Fibroblast of skin of right quadriceps (primary cell): ENCODE measurements at places on chromosomes 2 and 18.

DNA sequence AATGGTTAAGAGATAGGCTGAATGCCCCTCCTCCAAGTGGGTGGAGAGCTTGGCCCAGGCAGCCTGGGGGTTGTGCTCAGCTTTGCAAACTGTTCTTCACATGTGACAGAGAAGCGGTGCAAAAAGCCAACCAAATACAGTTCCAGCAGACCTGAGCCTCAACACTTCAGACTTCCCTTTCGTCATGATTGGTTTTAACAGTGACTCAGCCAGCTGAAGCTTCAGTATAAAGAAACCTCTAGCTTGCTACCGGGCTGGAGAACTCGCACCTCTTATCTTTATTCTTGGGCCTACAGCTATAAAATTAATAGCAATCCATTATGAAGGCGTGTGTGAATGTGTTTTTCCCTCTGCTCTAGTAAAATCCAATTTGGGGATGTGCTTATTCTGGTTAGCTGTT lies 20.0 kb downstream of the SETBP1 start:
- DNase-seq = no peak

DNA sequence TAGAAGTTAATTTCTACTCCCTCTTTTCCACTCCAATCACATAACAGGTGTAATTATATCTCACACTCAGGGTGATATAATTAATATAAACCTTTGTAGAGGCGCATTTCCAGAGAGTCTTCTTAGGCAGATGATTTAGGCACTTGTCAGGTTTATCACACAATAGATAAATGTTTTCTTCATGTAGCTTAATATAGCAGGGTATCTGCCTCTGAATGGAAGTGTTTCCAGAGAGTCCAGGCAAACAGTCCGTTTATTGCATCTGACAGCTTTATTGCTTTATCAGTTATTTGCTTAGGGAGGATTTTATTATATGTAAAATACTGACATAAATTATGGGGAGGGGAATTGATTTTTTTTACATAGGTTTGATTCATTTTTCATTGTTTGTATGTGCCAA lies 766.3 kb downstream of the SLC4A3 start:
- no peak for DNase-seq

- no peak for DNase-seq
Measured at GRCh38 chr2:197209742-197210408, 100.7 kb downstream of the ANKRD44 start.

DNA sequence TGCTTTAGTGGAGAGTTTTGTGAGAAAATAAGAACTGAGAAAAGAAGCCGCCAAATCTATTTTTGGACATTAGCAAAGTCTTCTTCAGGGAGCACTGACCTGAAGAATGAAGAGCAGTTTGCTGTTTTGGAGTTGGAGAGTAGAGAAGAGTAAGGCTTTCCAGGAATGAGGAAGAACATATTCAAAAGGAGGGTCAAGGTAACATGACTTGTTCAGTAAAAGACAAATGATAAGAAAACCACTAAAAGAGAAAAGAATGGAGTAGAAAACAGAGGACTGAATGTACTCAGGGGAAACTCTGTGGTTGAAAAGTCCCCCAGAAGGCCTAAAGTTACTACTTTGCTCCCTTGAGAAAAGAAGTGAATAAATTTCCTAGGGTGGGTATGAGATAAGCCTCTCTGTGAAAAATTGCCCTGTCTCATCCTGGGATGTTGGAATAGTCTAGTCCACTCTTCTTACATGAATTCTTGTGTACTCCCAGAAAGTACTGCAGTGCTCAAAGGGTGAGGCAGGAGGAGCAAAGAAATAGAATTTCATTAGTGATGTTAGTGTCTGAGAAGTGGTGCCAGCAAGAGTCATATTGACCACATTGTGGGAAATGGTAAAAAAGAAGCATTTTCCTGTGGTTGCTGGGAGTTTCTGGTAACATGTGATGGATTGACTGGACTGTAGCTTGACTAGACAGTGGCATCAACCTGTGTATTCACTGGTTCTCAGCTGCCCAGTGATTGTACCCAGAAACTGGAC lies 27.8 kb downstream of the MBD5 start:
- peak; percentile 7 for DNase-seq

DNA sequence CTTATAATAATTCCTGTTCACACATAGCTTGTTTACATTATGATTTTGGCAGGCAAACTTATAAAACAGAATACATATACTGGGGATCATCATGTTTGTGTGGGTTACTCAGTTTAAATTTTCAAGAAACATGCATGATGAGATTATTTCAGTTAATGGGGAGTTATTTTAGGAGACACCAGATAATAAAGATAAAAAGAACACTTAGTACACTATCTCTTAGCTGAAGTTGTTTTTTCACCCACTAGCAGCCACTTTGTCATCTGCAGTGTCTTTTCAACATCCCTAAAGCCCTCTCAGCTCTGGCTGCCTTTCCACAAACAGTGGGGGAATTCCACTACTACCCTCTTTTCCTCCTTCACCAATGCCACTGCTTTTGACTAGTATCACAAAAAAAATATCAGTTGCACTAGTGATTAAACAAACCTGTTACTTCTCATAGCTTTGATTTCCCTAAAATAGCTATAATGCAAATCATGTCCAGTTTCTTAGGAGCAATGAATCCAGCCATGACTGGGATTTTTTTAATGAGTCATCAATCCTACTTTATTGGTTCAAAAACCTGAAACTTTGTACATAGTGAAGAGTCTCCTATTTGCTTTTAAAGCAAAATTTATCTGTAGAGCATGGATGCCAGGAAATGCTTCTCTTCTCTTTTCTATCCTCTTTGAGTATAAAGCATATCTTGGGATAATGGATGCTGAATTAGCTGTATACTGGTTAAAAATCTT lies 156.7 kb upstream of the TFPI start:
- DNase-seq = no peak

DNA sequence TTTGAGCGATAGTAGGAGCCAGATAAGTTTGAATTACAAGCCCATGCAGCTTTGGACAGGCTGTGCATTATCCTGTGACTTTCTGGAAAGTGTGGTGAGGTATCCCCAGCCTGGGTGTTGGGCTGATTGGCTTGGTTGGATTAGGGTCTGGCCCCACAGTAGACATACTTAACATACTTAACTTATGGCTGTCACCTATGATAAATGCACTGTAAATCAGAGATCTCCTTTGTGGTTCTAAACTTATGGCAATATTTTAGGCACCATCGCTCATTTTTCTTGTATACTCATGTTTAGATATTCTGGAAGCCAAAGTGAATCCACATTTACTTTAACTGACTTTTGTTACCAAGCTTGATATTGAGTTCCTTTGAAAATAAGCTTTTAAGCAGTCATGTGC lies 54.8 kb downstream of the SPTBN1 start:
- peak; percentile 35 for DNase-seq

- no peak for DNase-seq
Measured at GRCh38 chr2:233853883-233854240, 473 bp downstream of the HJURP start.

DNA sequence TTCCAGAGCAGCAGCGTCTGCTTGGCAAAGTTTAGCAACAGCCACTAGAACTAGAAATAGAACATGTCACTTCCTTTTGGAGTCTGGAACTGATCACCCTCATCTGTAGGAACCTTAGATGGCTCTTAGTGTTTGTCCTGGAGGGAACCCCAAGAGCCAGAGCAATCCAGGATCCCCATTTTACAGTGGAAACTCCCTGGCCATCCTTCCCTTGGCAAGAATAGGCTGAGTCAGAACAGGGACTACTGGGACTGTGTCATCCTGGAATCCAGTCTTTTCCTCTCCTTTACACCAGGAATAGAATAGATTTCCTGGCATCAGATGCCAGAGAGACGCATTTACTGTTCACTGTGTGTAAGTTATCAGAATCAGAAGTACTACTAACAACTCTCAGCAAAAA lies 33.2 kb upstream of the GRHL1 start:
- no peak for DNase-seq

GRCh38 chr2:85112906-85113625 lies 20.1 kb upstream of the TCF7L1 start:
- DNase-seq = no peak

DNA sequence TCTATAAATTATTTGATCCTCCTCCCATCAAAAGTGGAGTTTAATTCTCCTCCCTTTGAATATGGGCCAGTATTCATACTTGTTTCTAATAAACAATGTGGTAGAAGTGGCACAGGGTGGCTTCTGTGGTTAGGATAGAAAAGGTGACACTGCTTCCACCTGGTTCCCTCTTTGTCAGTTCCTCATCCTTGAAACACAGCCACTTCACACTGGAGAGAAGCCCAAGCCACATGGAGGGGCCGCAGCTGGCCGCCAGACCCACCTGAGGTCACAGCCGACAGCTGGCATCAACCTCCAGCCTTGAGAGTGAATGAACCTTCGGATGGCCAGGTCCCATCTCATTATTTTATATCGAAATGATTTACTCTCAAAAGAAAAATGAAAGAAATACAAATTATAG lies 27.5 kb upstream of the SLC66A3 start:
- no peak for DNase-seq

DNA sequence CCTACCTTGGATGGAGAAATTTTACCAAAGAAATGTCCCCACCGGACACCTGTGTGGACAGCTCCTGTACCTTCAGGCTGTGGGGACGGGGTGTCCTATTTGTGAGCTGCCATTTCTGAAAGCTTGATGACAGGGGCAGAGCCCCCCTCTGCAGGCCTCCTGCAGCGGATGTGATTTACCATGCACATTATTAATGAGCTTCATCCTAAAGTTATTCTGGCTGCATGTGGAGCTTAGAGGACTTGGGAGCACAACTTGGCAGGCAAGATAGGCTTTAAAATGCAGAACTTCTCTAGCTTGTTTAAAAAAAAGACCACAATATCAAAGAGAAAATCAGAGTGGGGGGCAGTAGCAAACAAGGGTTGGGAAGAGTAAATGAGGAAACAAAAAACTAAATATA lies 350.0 kb upstream of the KLHL29 start:
- no peak for DNase-seq

DNA sequence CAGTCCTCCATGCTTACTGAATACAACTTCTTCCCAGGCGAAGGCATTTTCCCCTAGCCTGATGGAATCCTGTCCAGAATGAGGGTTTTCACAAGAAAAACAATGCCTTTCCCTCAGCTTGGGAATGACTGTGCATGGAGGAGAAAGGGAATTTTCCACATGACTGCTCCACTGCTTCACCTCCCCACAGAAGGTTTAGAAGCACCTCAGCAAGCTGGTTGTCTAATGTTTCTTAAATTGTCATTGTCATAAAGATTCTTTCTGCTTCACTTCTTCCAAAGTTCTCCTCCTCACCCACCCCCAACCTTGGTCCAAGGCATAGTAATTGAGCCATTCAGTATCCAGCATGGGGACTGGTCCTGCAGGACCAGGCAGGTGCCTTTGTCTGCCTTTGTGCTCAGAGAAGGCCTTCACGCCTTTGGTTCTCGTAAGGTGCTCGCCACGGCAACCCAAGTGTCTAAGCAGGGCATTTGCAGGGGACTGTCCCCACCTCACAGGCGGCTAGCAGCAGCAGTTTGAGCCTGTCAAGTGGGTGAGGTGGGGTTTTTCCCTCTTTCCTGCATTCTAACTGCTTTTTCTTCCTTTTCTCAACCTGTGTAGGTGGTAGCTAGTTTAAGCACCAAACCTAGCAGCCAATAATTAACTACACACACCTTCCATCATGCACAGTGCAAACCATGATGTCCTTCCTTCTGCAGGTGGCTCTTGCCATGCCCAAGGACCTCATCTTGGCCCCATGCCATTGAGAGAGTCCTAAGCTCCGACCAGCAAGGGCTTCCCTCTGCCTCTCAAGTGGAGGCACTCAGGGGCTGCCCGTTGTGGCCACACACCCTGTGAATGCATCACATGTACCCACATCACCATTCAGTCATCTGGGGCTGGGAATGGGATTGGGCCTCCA lies 65.7 kb upstream of the BCL2L11 start:
- DNase-seq = no peak

DNA sequence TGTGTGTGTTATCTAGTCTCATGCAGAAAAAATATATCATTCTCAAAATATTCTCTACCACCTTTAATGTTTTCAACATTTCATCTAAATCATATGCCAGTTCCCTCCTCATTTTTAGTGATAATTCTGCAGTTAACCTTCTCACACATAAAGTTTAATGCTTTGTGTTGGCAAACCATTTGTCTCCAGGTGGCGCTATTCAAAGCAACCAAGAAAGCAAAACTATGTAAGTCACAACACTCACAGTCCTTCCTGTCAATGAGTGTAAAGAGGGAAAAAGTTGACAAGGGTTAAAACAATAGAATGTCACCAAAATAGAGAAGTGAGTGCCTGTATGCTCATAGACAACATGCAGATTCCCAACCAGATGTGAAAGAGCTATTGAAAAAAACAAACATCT lies 961.6 kb upstream of the LRRTM1 start:
- DNase-seq = peak; percentile 5

DNA sequence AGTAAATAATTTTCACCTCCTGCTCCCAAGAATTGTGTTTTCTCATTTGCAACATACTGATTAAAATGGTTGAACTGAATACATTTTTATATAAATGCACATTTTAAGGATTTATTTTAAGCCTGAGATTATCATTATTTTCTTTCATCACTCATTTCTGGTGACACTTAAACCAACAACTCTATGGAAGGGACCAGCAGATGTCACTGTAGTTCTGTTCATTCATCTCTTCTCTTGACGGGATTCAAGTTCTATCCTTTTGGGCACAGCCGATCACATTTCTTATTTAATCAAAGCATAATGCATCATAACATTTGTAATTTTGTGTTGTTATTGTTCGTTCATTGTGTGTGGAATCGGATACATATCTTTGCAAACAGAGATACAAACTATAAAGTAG lies 417.9 kb downstream of the HRH4 start:
- peak; percentile 62 for DNase-seq

GRCh38 chr2:216068-216467 lies 47.8 kb downstream of the SH3YL1 start:
- no peak for DNase-seq

DNA sequence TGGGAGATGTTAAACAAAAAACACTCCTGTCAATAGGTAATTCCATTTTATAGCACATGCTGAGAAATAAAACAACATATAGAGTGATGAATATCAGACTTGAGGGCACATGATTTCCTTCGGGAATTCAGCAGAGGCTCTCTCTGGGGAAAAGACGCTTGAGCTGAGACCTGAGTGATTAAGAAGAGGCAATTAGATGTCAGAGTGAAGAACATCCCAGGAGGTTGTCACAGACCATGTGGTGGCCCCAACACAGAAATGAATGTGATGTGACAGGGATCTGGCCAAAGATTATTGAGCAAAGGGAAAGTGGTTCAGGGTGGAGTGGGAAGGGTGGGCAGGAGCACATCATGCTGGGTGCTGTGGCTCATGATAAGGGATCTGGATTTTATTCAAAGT lies 254.7 kb downstream of the RAD51AP2 start:
- DNase-seq = no peak

GRCh38 chr2:165067643-165068486 lies 112.5 kb upstream of the SLC38A11 start:
- DNase-seq = peak; percentile 67

DNA sequence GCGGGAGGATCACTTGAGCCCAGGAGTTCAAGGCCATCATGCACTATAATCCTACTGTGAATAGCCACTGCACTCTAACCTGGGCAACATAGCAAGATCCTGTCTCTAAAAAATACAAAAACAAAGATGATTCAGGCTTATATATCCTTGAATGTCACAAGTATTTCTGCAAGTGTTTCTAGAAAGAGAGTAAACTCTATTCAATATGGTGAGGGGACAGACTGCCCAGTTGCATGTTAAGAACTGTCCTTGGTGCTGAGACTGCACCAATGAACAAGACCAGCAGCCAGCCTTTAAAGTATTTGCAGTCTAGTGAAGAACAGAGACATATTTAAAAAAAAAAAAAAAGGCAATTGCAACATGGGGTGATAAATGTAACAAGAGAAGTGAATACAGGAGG lies 16.4 kb downstream of the MAP3K19 start:
- DNase-seq = peak; percentile 23
